ENCODE measurements at places on chromosomes 11 and 22.

GRCh38 chr11:119099711-119100110 lies 1.9 kb downstream of the DPAGT1 start:
- DNase-seq: no peak

- DNase-seq: no peak
Observed at GRCh38 chr22:49405590-49405989, 422.1 kb downstream of the BRD1 start.

DNA sequence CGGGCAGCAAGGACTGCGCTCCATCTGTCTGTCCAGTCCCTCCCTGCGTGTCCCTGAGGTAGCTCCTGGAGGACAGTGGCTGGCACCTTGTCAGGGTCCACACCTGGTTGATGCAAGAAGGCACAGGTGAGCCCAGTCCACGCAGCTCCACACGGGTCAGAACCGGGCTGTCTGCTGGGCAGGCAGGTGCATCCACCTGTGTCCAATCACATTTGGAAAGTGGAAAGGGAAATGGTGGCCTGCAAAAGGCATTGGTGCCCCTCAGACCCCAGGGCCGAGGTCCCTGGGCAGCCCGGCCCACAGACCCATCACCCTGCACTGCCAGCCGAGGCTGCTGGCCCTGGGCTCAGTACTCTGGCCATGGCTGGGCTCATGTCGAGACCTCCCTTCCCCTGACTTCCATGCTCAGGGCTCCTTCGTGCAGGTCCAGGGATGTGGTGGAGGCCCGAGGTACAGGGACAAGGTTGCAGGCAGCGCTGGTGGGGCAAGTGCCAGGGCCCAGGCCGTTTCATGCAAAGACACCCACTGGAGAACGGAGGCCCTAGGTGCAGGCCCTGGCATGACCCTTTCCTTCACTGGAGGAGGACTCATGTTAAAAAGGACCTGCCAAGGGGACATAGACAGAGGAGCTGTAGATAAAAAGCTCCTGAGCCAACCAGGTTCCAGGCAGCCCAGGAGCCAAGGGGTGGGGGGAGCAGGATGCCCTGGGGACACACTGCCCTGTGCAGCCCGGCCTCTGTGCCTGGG lies 38.9 kb upstream of the TH start:
- DNase-seq: no peak

- no peak for DNase-seq
Observed at GRCh38 chr22:49163258-49163959, 664.3 kb downstream of the BRD1 start.

GRCh38 chr22:17890245-17890671 lies 116.0 kb upstream of the BID start:
- DNase-seq: no peak

GRCh38 chr22:42974223-42974622 lies 40.7 kb downstream of the PACSIN2 start:
- no peak for DNase-seq

DNA sequence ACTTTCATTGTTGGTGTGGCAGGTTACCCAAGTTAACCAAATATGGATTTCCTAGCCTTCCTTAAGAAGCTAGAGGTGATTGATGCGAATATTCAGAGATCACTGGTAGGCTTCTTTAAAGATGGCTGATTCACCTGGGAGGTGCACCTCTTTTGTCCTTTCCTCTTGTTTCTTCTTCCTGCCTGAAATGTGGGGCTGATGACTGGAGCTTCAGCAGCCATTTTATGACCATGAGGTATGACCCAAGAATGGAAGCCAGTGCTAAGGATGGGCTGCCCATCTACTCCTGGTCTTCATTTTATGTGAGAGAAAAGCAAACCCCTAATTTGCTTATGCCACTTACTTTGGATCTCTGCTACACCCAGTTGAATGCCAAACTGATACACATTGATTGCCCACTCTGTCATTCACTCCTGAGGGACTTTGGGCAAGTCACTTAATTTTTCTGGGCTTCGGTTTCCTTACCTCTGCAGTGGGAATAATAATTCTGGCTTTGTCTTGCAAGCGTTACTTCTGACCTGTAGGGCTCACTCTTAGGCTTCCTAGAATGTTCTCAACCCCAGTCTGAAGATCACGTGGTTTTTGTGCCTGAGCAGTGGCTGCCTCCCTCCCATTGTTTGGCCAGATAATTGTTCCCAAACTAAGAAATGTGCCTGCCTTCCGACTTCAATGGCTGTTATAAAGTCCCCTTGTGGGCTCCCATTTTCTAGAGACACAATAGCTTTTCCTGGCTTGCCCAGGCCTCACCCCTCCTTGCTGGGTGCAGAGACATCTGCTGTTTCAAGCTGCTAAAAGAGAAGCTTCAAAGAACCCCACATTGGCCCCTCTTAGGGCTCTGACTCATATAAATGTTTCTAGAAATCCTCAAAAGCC lies 243.1 kb downstream of the ST3GAL4 start:
- no peak for DNase-seq

DNA sequence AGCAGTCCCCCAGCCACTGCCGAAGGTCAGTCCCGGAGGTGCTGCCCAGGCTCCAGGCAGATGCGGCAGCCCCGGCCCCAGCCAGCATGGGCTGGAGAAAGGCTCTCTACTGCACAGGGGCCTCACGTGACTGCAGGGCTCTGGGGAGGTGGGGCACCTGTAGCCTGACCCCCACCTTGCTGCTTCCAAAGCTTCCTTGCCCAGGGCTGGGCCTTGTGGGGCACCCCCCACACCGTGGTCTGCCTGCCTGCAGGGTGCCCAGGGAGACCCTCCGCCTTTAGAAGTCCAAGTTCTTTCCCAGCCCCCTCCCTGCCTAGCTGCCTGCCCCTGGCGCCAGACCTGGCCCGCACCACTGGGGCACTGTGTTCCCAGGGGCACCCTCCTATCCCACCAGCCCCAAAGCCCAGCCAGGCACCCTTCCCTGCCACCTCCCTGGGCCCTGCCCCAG lies 28.4 kb upstream of the TXNRD2 start:
- no peak for DNase-seq

DNA sequence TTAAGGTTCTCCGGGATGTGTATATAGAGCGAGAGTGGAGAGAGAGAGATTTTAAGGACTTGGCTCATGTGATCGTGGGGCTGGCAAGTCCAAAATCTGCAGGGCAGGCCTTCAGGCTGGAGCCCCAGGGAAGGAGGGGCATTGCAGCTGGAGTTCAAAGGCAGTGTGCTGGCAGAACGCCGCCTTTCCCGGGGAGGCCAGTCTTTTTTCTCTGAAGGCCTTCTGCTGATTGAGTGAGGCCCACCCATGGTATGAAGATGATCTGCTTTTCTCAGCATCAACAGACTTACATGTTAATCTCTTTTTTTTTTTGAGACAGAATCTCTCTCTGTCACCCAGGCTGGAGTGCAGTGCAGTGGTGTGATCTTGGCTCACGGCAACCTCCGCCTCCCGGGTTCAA lies 25.4 kb downstream of the FBLN1 start:
- DNase-seq: no peak

DNA sequence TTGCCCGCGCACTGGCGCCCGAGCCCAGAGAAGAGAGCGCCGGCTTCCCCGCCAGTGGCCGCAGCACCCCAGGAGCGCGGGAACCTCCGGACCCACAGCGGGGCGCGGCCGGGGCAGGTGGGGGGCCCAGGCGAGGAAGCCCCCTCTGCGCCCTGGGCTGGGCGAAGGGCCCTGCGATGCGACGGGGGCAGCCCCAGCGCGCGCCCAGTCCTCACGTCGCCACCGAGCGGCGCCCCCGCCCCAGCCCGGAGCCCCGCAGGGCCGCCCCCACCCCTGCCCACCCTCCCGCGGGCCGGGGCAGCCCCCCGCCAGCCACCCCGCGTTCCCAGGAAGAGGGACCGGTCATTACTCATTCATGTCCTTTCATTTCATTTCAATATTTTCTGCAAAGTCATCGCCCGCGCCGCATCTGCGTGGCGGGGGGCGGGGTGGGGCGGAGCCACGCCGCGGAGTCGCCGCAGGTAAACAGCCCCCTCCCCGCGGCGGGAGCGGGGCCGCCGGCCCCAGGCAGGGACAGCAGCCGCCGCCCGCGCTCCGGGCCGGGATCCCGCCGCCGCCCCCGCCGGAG lies 673 bp upstream of the PANX2 start:
- no peak for DNase-seq

GRCh38 chr11:60170566-60170965 lies 12.3 kb downstream of the MS4A6A start:
- no peak for DNase-seq

- DNase-seq: no peak
Observed at GRCh38 chr11:7604331-7604955, 68.9 kb downstream of the CYB5R2 start.

DNA sequence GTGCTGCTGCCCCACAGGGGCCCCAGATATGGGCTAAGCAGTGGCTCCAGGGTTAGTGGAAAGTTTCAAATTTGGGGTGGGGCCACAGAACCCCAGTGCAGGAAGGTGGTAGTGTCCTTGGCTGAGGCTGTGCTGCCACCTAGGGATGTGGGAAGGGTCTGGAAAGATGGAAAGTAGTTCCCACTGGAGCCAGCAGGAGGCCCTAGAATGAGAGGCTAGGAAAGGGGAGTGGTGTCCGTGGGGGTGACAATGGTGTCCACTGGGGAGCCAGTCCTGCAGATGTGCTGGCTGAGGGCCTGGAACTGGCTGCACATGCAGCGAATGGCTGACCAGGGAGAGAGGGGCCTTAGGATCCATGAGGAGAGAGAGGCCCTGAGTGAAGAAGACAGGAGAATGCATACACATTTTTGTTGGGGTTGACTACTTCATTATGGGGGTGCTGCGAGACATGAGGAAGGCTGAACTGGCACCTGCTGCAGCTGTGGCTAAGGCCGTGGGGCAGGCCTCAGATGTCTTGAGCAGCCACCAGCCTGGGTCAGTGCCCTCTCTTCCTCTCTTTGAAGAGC lies 21.1 kb downstream of the RFPL3 start:
- DNase-seq: peak; percentile 9

DNA sequence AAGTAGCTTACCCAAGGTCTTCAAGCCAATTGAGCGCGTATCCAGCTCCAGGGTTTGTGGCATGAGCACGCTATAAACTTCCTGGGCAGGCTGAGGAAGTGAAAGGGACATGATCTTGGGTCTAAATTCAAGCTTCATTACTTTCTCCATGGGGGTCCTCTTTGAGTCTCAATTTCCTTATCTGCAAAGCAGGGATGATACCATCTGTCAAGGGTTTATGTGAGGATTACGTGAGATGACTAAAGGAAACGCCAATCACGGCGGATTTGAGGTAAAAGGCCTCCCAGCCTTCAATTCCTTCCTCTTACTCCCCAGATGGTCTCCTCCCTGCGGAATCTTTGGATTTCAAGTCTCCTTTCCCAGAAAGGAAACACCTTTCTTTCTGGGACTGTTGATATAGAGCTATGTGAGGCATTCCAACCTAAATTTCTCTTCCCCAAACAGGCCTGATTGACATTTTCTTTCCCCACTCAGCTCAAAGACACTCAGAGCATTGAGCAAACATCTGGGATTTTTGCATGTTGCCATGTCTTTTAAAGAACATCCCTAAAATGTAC lies 474.4 kb downstream of the INSC start:
- no peak for DNase-seq

GRCh38 chr11:111194860-111195568 lies 50.5 kb upstream of the POU2AF2 start:
- DNase-seq: peak; percentile 38

- DNase-seq: no peak
Observed at GRCh38 chr11:19370100-19370861, 129.5 kb upstream of the E2F8 start.

GRCh38 chr11:71358122-71358728 lies 90.0 kb downstream of the DHCR7 start:
- DNase-seq: no peak

DNA sequence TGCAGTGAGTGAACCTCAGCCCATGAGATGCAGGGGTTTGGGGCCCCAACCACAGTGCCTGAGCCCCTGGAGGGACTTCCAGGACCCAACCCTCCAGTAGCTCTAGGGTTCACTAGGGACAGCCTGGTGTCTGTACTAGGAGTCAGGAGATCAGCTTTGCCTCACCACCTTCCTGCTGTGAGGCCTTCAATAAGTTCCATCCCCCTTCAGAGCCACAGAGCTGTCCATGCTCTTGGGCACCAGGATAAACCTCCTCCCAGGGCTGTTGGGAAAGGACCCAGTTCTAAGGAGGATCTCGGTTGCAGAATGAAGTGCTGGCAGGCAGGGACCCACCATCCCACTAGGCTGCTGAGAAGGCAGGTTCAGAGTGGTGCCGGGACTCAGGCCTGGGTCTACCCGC lies 9.7 kb downstream of the ARHGEF17 start:
- DNase-seq: no peak

Data from CMK (cell line).